ENCODE measurements at places on chromosomes 7 and 10.

DNA sequence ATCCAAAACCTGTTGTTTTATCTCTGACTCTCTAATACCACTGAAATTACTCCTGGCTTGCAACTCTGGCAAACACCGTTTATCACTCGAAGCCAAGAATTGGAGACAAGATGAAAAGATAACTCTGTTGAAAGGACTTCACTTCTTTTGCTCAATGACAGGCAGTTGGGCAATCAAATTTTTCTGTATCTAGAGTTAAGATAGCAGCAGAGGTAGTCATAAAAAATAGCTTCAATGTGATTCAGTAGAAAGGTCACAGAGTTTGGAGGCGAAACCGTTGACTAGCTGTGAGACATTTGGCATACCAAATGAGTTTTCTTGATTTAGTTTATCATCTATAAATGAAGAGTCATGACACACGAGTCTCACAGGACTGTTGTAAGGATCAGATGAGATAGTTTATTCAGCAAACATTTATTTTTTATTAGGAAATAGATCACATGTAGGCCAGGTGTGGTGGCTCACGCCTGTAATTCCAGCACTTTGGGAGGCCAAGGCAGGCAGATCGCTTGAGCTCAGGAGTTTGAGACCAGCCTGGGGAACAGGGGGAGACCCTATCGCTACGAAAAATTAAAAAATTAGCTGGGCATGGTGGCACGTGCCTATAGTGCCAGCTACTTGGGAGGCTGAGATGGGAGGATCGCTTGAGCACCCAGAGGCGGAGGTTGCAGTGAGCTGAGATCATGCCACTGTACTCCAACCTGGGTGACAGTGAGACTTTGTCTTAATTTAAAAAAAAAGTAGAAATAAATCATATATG lies 23.6 kb downstream of the AKR1B1 start:
- no peak for DNase-seq

DNA sequence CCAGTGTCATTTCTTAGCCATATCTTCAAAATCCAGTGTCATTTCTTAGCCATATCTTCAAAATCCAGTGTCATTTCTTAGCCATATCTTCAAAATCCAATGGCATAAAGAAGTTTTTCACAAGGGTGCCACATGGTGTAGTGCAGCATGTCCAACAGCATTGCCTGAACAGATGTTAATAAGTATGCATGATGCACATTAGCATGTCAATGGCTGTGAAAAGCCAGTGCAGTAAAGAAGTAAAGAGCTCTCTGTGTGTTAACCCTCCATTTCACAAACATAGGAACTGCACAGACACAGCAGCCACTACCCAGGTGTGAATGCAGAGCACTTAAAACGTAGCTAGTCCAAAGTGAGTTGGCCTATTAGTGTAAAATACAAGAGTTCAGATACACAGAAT lies 89.8 kb downstream of the GNAI1 start:
- no peak for DNase-seq

DNA sequence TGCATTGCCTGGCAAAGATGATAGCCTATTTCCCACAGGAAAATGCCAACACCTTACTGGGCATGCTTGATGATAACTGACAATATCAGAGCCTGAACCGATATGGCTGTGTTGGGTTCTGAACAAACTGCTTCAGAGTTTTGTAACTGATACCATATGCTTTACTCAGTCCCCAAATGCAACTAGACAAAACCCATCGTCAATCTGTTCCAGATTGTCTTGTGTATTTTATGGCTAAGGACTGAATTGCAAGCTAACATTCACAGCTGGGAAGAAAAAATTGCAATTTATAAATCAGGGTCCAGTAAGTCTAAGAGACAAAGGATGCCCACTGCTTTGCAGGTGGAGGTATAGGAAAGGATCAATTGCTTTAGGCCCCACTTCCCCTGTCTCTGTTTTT lies 116.8 kb upstream of the WNT16 start:
- DNase-seq: no peak

GRCh38 chr7:99196536-99197258 lies 11.2 kb downstream of the KPNA7 start:
- DNase-seq: no peak

GRCh38 chr7:17318146-17318545 lies 19.7 kb downstream of the AHR start:
- no peak for DNase-seq

GRCh38 chr10:61071580-61071979 lies 127.6 kb upstream of the RHOBTB1 start:
- DNase-seq: no peak

GRCh38 chr10:52818019-52818418 lies 45.4 kb upstream of the MBL2 start:
- peak; percentile 37 for DNase-seq

DNA sequence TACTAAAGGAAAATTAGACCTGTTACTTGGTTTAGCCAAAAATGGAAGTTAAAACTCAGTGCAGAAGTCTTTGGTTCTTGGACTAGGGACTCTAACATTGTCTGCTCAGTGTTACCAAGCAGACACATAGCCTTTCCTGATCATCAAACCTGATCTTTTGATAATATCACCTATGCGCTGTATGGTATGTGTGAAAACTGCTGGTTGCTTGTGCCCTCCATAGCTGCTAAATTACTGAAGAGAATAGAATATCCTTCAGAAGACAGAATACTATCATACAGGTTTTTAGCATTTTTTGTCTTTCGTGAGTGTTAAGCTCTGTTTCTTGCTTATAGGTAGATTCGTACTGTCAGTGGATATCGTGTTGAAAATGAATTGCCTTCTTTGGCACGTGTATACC lies 68.7 kb downstream of the ST7 start:
- DNase-seq: no peak

GRCh38 chr10:69848454-69848853 lies 46.7 kb downstream of the COL13A1 start:
- DNase-seq: no peak

DNA sequence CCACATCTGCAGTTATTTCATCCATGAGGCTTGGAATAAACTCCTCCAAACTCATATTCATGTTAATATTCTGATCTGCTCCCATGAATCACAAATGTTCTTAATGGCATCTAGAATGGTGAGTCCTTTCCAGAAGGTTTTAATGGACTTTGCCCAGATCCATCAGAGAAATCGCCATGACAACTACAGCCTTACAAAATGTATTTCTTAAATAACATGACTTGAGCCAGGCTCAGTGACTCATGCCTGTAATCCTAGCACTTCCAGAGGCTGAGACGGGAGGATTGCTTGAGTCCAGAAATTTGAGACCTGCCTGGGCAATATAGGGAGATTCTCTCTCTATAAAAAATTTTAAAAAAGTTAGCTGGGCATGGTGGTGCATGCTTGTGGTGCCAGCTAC lies 102.1 kb upstream of the TMEM168 start:
- no peak for DNase-seq

- no peak for DNase-seq
Observed at GRCh38 chr10:125392154-125392553, 231.8 kb upstream of the CTBP2 start.

DNA sequence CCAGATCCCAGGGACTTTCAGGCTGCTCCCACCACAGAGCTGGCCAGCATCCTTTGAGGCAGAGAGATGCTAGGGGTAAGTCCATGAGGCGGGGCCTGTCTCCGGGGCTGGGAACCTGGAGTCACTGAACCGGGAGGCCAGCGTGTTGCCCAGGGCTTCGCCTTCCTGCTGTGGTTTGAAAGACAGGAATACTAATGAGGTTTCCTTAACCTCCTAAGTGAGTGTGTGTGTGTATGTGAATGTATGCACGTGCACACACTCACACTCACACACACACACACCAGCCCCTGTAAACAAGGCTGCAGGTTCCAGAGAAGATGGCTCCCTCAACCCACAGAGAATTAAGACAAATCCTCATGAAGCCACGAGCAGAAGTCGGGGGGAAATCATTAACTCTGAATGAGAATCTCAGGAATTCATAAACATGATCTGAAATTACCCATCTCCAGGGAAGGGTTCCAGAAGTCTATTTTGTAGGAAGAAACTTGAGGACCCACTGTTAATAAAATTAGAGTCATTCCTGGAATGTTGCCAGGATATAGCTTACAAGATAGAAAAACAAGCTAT lies 20.3 kb upstream of the PFKP start:
- no peak for DNase-seq

DNA sequence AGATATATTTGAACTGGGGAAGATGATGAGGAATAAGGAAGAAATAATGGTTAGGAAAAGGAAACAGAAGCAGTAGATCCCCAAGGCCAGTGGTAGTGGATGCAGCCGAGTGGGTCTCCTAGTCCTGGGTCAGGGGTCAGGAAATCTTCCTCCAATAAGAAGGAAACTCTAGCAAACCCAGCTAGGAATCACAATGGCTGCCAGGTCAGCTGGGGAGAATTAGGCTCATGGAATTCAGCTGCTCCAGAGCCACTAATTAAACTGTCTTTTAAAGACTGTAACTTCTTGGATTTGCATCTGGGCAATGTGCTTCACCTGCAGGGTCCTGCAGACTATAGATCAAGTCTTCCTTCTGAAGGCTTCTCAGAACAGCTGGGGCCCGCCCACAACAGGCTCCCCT lies 644.4 kb downstream of the KCNMA1 start:
- no peak for DNase-seq

- no peak for DNase-seq
Observed at GRCh38 chr7:132488634-132489302, 87.5 kb downstream of the PLXNA4 start.

DNA sequence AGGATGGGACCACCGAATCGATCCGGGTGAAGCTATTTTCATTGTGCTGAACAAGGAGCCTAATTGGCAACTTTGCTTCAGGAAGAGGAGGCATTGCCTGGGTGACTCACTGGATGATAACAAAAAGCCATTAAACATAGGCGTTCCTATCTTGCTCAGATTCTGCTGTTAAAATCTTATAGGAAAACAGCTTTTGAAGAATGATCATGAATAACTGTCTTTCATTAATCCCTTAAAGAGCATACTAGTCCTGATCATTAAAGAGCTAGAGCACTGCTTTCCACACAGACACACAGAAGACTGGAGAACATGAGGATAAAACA lies 174.2 kb upstream of the IMMP2L start:
- DNase-seq: no peak

DNA sequence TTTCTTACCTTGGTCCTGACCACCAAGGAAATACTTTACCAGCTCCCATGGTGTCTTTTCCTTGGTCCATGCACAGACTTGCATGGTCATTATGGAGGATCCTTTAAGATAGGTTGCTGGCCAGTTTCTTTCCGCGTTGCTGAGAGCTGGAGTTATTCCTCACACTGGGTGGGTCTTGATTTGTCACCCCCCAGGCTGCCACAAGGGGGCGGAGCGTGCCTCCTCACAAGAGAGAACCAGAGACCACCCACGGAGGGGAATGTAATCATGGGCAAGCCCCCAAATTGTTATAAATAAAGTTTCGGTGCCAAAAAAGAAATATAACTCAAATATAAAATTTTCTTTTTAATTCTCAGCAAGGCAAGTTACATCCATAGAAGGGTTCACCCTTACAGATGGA lies 10.5 kb upstream of the TRIM24 start:
- peak; percentile 19 for DNase-seq

DNA sequence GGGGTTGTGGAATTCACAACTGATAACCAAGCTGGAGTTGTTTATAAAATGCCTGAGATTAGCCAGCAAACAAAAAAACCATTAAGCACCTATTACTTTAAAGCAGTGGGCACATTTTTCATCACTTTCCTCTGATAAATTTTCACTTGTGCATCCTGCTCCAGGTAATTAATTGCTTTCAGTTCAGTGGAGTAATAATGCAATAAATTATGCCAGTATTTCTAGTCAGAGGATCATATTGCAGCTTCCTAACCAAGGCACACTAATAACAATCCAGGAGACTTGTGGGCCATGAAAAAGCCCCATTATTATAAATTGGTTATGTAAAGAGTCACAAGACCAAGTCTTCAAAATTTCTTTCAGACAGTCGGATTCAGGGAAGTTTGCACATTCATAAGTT lies 193.2 kb downstream of the LRMDA start:
- no peak for DNase-seq

GRCh38 chr10:129942936-129943715 lies 20.9 kb downstream of the EBF3 start:
- no peak for DNase-seq

DNA sequence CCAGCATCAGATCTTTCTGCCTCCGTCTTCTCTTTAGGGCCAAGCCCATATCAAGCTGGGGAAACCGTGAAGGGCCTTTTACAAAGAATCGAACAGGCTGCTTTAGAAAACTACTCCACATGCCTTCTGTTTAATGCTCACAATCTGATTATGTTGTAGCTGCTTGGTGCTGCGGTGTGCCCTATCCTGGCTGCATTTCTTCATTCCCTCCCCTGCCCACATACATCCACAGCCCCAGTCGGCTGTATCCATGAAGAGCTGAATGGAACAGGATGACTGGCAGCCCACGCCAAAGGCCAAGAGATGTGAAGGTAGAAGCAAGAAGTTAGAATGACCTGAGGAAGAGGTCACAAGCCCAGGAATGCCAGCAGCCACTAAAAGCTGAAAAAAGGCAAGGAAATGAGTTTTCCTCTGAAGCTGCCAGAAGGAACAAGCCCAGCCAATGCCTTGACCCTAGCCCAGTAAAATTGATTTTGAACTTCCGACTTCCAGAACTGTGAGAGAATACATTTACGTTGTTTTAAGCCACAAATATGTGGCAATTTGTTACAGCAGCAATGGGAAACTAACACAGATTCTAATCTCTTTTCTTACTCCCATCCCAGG lies 22.2 kb downstream of the TAS2R41 start:
- no peak for DNase-seq

- DNase-seq: no peak
Observed at GRCh38 chr7:28061824-28062196, 118.8 kb downstream of the JAZF1 start.

DNA sequence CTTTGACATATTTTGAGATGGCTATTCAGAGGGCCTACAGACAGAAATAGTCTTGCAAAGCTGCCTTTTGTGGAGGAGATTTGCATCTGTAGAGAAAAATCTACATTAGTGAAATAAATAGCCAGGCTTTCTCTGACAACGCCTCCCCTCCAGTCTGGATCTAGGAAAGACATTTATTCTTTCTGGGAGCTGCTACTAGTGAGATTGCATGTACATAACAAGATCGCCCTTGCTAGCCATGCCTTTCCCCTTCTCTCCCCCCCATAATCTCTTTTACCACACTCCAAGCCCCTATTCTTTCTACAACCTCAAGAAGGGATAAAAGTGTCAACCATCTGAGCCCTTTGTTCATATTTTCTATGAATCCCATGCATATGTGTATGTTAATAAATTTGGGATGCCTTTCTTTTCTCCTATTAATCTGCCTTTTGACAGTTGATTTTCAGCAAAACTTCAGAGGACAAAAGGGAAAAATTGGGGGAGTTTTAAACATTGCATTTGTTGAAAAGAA lies 194.2 kb downstream of the SNX13 start:
- no peak for DNase-seq

GRCh38 chr10:4076983-4077382 lies 292.0 kb upstream of the KLF6 start:
- DNase-seq: no peak
